ENCODE measurements at places on chromosomes 3 and 15.

- no peak for DNase-seq
Measured at GRCh38 chr3:13688824-13689223, 139.9 kb downstream of the FBLN2 start.

GRCh38 chr15:41567862-41568261, 8.8 kb downstream of the TYRO3 start:
- DNase-seq = no peak

- DNase-seq = no peak
Measured at GRCh38 chr15:57156210-57156884, 220.0 kb upstream of the CGNL1 start.

- no peak for DNase-seq
Measured at GRCh38 chr15:73239564-73240215, 129.1 kb downstream of the HCN4 start.

DNA sequence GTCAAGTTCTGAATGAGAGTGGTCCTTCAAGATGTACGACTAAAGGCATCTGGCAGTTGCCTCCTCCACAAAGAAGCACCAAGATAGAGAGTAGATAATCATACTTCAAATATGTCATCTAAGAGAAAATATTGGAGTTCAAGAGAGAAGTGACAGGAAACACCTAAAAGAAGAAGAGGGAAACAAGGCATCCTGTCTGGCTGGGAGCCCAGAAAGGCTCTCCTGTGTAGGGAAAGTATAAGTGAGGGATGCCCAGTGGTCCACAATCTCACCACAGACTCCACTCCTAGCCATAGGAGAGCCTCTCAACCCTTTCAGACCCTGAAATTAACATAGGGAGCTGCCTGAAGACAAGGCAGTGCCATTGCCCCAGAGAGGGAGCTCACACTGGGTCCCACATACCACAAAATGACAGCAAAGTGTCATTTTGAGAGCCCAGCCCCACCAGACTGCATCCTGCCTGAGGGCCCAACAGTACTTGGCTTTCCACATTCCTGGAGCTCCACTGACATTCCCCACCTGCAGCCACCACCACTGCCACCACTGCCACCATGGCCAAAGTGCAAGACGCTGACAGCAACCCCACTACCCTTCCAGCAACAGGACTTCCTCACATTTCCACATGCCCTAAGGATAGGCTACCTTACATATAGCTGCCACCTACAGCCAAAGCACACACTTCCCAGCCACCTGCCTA, 210.6 kb downstream of the ATP8B4 start:
- no peak for DNase-seq

DNA sequence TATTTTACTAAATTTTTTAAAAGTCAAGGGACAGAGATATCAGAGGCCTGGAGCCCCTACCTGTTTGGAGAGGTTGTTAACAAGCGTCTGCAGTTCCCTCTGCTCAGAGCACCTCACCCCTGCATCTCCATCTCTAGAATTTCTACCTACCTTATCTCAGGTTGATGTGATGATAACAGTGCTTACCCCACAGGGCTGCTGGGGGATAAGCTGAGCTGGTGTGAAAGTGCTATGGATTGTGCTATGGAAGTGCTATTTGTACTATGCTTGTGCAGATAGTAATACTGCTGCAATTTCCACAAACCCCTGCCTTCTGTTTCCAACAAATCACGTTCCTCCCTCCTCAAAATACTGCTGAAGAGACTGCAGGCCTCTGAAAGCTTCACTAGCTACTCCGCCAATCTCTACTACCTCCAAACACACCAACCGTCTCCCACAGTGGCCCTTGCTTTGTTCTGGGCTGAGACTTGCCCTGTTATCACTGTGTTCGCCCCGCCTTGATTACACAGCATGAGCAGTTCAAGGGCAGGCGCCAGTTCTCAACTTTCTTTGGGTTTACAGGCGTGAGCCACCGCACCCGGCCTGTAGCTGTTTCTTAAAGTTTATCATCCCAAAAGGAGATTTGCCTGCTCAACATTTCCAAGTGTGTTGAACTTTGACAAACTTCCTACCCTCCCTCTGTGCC, 28.4 kb upstream of the PARL start:
- DNase-seq = no peak

DNA sequence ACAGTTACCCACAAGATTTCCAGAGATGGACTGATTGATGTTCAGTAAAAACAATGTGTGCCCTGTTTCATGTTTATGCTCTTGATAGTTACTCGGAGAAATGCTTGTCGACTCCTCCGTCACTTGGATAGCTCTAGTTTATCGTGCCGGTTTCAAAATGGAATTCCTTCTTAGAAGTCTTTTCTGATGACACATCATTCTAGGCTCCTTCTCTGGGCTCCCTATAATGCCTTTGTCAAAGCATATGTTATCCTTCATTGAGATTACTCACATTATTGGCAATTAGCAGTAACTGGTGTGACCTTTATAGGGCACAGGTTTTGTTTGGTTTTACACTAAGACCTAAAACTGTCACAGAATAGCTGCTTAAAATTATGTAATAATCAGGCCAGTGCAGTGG, 201.8 kb downstream of the CNTN6 start:
- no peak for DNase-seq

- DNase-seq = no peak
Measured at GRCh38 chr3:153180860-153181372, 18.9 kb downstream of the RAP2B start.

GRCh38 chr3:153889905-153890334, 231.3 kb upstream of the ARHGEF26 start:
- no peak for DNase-seq

DNA sequence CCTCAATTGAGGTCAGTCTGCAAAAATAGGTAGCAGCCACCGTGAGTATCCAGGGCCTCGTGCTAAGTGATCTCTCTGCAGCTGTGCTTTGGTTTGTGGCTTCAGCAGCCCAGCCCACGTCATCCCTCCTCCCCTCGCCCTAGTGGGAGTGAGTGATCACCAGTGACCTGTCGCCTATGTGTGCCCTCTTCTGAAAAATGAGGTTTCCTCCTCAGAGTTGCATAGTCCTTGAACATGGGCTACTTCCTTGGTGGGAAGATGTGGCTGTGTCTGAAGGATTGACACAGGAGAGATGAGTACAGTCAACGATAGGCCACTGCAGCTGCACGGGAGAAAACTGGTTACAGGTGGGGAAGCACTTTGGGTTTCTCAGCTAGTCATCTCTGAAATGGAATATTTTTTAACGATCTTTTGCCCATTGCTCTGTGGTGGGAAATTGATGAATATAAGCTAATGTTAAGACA, 144.8 kb upstream of the BHLHE40 start:
- peak; percentile 40 for DNase-seq

DNA sequence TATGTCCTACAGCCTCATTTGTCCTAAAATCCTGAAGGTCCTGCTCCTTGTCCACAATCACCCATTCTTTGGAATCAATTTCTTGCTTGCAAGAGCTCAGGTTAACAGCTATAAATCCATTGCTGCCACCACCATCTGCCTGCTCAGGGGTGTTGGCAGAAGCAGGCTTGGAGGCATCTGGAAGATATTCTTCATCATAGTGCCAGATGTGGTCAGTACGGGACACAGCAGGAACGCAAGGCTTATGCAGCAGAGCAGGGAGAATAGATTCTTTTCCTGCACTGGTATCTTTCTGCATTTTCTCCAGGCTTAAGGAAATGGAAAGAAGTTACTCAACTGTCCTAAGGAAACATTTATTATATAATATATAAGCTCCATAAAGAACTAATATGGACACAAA, 38.5 kb upstream of the CDAN1 start:
- DNase-seq = no peak

DNA sequence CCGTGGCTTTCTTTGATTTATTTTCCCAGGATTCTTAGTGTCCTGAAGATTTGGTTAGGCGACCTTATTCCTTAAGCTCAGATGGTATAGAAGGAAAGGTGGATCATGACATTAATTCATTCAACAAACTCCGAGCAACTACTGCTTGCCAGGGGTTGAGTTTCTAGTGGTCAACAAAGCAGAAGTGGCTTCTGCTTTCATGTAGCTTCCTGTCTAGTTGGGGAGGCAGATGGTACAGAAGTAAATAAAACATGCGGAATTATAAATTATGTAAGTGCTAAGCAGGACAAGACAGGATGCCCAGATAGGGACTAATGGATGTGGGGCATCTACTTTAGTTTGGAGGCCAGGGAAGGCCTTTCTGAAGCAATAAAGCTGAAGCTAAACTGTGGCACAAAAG, 15.6 kb downstream of the EEFSEC start:
- DNase-seq = no peak

DNA sequence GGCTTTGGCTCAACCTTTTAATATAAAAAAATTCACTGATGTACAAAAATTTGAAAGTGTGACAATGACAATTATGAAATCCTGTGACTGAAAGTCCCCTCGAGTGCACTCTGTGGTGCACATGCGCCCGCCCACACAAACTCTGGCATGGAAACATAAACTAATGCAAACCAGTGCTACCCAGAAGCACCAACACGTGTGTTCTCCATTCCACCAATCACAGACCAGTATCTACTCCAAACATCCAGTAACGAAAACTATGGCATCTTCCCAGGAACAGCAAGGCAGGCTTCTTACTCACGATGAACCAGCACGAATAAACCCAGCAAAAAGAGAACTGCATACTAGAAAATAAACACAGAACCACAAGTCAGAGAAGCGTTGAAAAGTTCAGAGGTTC, 11.7 kb upstream of the NMB start:
- DNase-seq = peak; percentile 30

DNA sequence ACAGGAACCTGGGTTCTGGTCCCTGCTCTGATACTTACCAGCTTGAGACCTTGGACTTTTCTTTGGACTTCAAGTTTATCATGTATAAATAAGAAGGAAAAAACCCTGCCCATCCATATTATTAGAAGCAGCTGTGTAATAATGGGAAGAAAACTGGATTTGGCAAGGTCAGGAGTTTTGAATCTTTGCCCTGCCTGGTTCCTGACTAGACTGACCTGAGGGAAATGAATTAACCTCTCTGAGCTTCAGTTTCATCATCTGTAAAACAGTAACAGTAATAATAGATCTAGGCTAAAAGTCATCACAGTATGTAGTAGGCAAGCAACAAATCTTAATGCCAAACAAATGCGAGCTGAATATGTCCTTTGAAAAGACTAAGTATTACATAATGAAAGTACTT, 68.8 kb downstream of the FSIP1 start:
- no peak for DNase-seq

DNA sequence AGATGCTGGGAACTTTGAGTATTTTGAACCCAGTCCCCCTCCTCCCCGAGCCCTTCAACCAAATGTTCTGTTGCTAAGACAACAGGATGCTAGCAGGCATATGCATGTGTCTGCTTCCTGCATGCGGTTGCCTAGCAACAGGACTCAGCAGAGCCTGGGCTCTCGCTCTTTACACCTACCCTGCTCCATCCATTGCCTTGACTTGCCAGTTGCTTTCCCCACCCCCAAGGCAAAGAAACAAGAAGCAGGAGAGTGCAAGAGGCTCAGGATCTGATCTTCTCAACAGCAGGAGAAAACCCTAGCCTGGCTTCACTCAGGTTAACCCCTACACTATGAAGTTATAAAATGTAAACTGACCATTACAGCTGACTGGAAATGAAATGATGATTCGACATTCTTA, 393.0 kb downstream of the IGSF11 start:
- DNase-seq = no peak

- DNase-seq = no peak
Measured at GRCh38 chr3:27533718-27534573, 49.8 kb upstream of the SLC4A7 start.

DNA sequence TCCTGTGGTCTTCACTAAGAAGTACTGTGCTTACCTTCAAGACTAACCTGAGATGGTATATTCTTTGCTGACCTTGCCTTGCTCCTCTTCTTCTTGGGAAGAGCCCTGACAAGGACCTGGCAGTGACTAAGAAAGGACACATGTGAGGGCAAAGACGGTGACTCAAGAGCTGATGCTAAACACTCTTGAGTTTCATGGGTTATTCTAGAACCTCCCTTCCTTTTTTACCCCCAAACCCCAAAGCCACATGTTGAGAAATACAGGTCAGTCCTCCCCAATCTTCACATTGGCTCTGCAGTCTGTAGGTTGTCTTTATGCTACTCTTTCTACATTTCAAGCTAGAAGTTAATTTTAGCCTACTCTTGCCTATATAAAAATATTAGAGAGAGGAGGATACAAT, 200.6 kb downstream of the SEMA6D start:
- no peak for DNase-seq

GRCh38 chr3:29354894-29355293, 74.0 kb downstream of the RBMS3 start:
- no peak for DNase-seq

GRCh38 chr3:159169828-159170227, 368.0 kb downstream of the MFSD1 start:
- no peak for DNase-seq

DNA sequence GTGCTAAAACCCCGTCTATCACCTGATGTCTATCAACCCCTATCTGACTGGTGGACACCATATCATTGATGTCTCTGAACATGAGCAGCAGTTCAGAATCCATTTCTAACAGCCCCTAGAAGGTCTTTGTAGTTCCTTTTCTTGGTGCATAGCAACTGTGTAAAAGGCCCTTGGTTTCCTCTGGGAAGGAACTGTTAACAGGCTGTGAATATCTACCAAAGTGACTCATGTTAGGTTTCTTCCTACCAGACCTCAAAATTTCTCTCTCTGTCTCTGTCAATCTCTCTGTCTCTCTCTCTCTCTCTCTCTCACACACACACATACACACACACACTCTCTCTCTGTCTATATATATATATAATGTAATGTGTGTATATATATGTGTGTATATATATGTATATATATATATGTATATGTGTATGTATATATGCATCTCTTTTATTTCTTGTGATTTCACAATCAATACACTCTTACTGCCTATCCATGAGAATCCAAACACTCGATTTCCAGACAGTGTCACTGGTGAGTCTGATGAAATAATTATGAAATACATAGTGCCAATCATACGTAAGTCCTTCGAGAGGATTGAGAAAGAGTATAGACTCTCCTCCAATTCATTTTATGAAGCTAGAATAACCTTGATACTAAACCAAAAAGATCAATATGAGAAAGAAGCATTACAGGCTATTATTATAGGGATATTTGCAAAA, 335.9 kb upstream of the SLCO3A1 start:
- DNase-seq = no peak

DNA sequence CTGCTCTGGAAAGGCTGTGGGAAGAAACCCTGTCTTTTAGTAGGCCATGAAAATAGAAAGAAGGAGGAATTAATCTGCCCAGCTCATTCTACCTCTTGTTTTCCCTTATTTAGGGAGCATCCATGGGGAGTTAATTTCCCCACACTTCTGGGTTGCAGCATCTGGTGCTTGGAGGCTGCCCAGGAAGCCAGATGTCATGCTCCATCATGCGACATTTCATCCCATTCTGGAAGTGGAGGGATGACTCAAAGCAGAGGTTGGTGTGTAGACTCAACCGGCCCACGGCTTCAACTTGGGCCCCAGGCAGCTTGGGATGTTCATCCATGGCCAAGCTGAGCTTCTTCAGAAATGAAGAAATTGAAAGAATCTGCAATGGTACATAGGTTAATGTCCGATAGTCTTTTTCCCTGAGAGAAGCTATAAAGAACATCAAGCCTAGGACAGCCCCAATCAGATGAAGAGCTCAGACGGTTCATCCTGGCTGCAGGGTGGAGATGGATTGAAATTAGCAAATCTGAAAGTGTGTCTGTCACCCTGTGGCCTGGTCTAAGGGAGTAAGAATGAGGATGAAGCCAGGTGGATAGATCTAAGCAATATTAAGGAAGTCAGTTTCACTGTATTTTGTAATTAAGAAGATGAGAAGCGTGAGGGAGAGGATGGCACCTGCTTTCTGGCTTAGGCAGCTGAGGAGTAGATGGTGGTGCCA, 24.5 kb upstream of the PROK2 start:
- no peak for DNase-seq

GRCh38 chr15:72932472-72932871, 119.8 kb upstream of the NEO1 start:
- DNase-seq = no peak

GRCh38 chr15:75640483-75641178, 607 bp upstream of the IMP3 start:
- peak; percentile 57 for DNase-seq

All from stimulated activated CD4-positive, alpha-beta T cell treated with anti-CD3 and anti-CD28 coated beads, Interleukin-4, amount 100 ng/mL, for 4 hours (primary cell).